Smooth muscle cell of the coronary artery (primary cell): ENCODE measurements at places on chromosomes 1 and 21. TPM values are rescaled to one million over a fixed set of nuclear protein-coding genes. Genes with fewer than 3 reads are reported as not detected.

Gene ADORA3
- not detected in 2 replicates for total RNA-seq

Gene PLEKHG5
- 7.0 and 36.6 TPM in 2 replicates for total RNA-seq

Gene VHLL
- total RNA-seq: 0.23 TPM in 2 replicates

Gene SPRR3
- total RNA-seq: not detected in 2 replicates

Gene EFNA4
- total RNA-seq: 1.8 and 5.7 TPM in 2 replicates

Gene TNNT2
- total RNA-seq: 0.35 TPM in 1 of 2 replicates, not detected in the other

Gene HTR6
- 0.23 TPM in 1 of 2 replicates, not detected in the other for total RNA-seq

Gene NAV1
- total RNA-seq: 6.9 and 26.6 TPM in 2 replicates

Gene BMP8B
- total RNA-seq: under 0.01 TPM in 1 of 2 replicates, not detected in the other

Gene GFI1
- total RNA-seq: 0.38 TPM in 1 of 2 replicates, not detected in the other

Gene ATF6
- total RNA-seq: 9.6 and 16.7 TPM in 2 replicates

Gene E2F2
- 0.15 TPM in 1 of 2 replicates, not detected in the other for total RNA-seq

Gene KRTAP10-7
- not detected in 2 replicates for total RNA-seq
